ENCODE measurements at places on chromosomes 16 and 17.

DNA sequence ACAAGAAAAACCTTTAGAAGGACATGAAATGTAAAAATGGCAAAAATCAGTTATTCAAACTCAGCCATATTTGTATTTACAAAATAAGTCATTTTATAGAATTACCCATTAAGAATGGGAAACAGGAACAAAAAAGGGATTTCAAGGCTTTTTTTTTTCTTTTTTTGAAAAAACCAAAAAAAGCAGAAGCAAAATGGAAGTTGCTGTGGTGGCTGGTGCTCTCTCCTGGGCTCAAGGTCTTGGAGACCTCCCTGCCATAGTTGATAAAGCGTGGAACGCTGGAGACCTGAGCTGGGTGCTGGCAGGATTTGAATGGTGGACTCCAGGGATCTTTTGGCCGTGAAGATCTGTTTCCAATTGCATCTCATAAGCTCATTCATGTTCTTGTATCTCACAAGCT lies 3.1 kb downstream of the PLCG2 start:
- no peak for ATAC-seq

DNA sequence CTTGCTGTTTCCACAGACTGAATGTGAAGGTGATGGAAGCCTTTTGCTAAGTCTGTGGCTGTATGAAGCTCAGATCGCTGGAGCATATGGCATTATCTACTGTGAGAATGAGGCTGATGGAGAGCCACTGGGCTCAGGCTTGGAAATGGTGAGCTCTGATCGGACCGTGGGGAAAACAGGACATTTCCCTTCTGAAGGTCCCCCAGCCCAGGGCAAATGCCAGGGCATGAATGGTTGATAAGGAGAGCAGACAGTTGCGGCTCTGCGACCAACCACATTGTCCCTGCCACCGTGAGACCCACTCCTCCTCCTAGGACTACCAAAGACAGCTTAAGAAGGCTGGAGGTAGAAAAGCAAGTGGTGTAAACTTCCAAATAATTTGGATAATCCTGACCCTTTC lies 4.7 kb upstream of the CUEDC1 start:
- ATAC-seq: no peak

DNA sequence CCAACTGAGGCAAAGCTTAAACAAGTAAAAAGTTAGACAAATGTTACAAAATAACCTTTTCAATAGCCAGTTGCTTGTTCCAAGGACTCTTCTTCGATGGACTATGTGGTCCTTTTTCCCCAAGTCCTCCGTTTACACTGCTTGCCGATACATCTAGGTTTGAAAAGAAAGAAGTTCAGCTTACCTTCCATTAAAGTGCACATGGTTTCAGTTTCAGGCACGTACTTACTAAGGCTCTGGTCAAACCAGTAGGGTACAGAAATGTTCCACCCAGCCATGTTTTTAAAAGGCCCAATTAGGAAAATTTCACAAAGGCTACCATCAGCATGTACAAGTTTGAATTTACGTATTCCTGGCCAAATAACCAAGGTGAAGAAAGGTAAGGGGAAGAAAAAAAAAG lies 2.1 kb downstream of the SRSF2 start:
- no peak for ATAC-seq

- no peak for ATAC-seq
Observed at GRCh38 chr16:445566-445965, 20.1 kb downstream of the RAB11FIP3 start.

- no peak for ATAC-seq
Observed at GRCh38 chr17:4845118-4845517, 12.0 kb downstream of the MINK1 start.

DNA sequence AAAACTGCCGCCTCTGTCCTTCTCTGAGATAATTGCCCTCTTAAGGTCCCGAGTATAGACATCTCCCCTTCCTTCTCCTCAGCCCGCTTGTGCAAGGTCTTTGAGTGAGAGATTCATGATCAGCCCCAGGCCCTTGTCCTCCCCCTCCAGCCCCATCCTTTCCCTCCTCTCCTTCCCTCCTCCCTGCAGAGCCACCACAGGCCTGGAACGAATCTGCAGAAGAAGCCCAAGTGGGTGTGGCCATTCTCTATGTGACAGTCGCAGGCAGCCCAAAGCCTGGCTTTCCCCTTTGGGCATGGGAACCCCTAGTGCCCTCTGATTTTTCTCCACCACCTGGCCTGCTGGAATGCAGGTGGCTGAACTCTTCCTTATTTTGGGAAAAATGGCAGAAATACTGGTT lies 7.2 kb upstream of the NDRG4 start:
- ATAC-seq: no peak

- ATAC-seq: no peak
Observed at GRCh38 chr16:50268352-50268751, 2.0 kb downstream of the ADCY7 start.
